ENCODE measurements at places on chromosomes 7 and 10.

DNA sequence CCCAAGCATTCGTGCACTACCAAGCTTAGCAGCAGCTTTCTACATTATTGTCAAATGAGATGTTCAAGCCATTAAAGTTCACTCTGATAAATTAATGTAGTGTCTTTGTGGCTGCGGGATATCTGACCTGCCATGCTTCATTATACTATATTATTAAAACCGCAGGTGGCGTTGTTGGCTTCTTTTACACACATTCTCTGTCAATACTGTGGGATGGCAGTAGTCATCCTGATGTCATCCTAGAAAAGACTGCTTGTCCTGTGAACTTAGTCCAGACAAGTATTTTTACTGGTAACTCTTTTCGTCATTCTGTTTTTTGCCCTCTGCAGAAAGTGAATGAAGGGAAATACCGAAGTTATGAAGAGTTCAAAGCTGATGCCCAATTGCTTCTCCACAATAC lies 103.9 kb downstream of the ZMYND11 start:
- DNase-seq = no peak

DNA sequence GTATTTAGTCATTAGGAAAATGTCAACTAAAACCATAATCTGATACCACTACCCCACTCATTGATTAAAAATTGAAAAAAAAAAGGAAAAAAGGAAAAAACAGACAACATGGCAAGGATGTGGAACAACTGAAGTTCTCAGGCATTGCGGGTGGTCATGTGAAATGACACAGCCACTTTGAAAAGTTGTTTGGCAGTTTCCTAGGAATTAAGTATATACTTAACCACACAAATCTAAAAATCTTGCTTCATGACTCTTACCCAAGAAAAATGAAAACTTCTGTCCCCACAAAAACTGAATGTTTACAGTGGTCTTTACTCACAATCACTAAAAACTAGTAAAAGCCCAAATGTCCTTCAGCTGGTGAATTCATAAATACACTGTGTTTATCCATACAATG lies 254.5 kb downstream of the AHR start:
- no peak for DNase-seq

GRCh38 chr7:1076184-1077072 lies 11.5 kb upstream of the GPER1 start:
- DNase-seq = no peak

GRCh38 chr10:7121154-7121797 lies 289.6 kb downstream of the SFMBT2 start:
- peak; percentile 45 for DNase-seq

GRCh38 chr10:30816820-30817171 lies 187.2 kb upstream of the LYZL2 start:
- DNase-seq = no peak

- DNase-seq = no peak
Measured at GRCh38 chr7:79608005-79608404, 154.5 kb upstream of the MAGI2 start.

DNA sequence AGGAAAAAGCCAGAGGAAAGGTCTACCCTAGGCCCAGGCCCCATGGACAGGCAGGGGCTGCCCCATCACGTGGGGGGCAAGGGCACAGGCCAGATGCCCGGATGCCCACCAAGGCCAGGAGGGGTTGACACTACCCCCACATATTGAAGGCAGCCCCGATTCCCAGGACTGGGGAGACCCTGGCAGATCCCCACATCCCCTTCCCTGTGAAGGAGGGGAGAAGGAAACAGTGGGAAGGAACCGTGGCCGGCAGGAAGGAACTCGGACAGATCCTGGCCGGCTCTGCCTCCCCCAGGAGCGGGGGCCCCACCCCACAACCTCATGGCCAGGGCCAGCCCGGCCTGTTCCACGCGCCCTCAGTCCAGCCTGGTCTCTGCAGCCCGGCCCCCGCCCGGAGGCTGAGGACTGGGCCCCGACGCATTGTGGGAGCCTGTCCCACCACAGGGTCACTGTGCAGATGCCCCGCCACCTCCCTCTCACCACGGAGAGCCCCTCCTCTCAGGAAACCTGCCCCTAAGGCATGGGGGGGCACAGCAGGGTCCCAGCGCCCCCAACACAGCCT lies 41.3 kb downstream of the PAPOLB start:
- DNase-seq = no peak

DNA sequence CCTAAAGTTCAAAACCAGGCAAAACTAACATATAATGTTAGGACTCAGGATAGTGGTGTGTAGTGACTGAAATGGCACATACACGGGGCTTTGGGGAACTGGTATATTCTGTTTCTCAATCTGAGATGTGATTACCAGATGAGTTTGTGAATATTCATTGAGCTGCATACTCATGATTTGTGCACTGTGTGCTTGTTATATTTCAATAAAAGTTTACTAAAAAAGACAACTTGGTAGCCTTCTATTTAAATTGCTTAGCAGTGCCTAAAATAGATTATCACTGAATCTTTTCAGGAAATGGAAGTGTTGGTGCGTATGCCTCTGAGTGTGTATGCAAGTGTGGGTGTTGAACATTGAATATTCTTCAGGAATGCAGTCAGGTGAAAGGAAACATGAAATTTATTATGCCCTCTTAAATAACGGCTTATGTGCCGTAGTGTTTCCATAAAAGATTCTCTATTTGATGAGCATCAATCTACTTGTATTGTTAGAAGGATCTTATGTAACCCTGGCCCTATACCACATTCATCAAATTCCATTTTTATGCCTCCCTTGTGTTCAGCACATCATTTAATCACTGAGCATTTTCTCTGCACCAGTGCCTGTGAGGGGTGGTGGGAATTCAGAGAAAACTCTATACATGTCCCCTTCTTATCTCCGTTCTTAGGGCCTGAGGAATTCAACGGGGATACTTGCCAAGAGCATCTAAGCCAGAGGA lies 82.6 kb upstream of the AUTS2 start:
- no peak for DNase-seq

GRCh38 chr10:86222687-86223086 lies 143.9 kb downstream of the GRID1 start:
- DNase-seq = no peak

DNA sequence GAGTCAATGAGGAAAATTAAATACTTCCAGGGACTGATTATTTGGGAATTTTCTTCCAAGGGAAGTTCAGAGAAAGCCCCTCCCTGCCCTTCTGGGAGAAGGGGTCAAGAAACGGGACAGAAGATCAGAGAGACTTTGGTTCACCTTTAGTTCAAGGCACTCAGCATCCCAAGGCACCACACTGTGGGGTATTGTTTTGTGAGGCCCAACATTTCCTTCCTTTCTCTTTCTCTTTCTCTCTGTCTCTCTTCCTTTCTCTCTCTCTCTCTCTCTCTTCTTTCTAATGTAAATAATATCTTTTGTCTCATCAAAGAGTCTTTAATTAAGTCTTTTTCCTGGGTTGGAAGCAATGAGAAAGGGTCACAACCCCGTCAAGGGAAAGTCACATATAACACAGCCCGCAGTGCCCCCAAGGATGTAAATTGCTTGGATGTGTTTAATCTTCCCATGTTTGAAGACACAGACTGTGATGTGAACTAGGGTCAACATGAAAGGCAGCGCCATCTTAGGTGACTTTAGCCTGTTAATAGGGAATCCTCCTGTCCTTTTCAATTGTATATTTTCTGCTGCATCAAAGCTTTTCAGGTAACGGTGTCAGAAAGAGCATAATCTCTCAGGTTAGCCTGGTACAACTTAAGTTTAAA lies 983.3 kb upstream of the C7orf33 start:
- no peak for DNase-seq

DNA sequence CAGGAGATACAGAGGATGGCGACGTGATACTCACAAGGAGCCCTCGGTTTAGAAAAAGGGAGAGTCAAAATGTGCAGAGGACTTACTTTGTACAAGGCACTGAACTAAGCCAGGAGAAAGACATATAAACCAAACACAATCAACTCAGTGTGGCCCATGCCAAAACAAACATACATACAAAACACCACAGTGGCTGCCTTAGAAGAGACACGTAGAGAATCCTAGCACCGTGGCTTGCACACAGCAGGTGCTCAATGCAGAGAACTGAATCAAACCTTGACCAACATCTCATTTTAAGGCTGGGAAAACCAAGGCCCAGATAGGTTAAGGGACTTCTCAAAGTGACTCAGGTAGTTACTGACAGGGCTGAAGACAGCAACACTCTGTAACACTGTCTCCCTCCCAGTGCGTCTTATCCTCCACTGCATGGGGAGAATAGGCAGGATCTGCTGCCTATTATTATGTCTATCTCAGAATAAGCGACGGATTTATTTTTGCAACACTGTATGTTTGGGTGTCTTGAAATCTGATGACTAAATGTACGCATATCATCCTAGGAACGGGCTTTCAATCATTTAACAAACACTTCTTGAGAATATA lies 11.0 kb downstream of the SORBS1 start:
- DNase-seq = no peak

DNA sequence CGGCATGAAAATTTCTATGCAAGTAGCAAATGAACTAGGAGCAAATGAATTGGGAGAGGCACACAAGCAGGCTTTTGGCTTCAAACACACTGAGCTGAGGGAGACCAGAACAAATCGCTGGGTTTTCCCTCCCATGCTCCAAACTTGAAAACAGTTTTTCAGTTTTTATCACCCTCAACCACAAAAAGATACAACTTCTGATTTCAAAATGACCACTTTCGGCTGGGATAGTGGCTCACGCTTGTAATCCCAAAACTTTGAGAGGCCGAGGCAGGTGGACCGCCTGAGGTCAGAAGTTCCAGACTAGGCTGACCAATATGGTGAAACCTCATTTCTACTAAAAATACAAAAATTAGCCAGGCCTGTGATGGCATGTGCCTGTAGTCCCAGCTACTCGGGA lies 9.0 kb upstream of the CHUK start:
- DNase-seq = no peak

- no peak for DNase-seq
Measured at GRCh38 chr7:27187475-27188385, 2.7 kb upstream of the HOXA11 start.

DNA sequence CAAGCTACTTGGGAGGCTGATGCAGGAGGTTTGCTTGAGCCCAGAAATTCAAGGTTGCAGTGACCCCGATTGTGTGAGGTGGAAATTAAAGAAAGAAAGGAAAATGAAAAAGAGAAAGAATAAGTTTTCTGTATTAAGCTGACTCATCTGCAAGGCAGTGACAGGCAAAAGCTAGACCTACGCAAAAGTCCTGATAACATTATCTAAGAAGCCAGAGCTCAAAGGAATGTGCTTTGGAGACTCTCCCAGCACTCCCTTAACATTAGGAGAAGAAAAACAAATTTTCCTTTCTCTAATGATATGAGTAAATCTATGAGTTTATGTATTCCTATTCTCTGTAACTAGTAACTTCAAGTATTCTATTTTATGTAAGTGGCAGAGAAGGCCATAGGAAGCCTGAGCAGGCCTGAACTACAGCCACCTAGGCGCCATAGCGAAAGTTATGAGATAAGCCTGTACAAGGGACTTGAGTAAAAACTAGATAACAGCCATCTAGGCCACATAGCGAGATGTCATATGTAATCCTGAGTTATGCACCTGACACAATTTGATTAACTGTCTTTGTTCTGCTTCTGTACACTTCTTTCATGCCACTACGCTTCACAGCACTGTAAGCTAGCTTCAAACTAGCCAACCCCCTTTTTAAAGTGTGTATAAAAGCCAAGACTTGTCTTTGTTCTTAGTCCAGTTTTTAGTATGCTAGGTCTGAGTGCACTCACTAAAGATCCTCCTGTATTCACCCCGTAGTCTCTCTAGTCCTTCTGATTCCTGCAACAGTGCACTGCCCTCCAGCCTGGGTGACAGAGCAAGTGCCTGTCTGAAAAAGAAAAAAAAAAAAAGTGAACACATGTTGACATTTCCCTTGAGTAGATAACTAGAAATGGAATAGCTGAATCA lies 9.4 kb upstream of the ZWINT start:
- DNase-seq = no peak

DNA sequence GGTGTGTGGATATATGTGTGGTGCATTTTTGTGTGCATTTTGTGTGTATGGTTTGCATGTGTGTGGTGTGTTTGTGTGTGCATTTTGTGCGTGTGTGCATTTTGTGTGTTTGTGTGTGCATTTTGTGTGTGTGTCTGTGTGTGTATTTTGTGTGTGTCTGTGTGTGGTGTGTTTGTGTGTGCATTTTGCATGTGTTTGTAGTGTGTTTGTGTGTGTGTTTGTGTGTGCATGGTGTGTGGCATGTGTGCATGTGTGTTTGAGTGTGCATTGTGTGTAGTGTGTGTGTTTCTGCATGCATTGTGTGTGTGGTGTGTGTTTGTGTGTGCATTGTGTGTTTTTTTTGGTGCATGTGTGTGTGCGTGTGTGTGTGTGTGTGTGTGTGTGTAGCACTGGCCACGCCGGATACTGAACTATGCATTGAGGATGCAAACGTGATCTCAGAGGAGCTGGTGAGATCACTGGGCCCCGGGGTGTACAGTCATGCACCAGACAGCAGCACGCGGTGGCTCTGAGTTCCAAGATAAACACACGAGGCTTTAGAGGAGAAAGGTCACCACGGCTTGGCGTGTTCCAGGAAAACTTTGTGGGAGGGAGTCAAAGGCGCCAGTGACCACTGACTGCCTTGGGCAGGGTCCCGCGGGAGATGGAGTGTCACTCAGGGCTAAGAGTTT lies 106.6 kb upstream of the SHH start:
- DNase-seq = no peak

- DNase-seq = no peak
Measured at GRCh38 chr7:76071316-76072242, 23.7 kb downstream of the MDH2 start.

DNA sequence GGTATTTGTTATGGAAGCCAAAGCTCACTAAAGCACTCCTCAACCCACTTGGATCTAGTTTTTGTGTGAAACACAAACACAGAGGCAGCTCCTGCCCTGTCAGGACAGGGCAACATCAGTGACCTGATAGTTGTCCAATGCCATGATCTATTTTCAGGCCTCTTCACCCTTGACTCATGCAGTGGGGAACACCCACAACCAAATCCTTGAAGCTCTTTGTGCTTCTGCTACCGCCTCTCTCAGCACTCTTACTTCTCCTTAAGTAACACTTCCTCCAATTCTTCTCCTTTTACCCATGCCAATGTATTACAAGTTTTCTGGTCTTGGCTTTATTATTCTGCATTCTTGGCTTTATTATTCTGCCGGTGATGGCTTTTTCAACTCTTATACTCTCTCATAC lies 425.3 kb downstream of the INHBA start:
- DNase-seq = no peak

DNA sequence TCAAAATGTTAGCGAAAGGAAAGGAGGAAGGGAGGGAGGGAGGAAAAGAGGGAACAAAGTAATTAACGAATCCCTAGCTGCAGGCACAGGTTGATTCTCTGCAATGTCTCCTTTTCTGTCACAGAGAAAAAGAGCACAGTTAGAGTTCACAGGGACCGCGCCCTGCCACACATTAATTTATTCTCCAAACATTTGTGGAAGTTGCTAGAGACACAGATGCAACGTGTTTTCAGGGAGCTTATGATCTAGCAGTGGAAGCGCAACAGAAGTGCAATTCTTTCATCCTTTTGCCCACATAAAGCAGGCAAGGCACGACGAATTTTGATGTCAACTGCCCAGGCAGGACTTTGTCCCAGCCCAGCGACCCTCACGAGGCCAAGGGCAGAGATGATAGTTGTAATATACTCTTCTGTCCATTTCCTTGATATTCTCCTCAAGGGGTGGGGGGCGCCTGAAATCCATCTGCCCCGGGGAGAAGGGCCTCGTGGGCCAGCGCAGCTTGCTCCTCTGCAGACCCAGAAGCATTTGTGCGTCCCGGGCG lies 101.7 kb upstream of the ZNF438 start:
- DNase-seq = no peak
